Retina (tissue), 1 donor: ENCODE measurements at places on chromosomes 6 and 20.

GRCh38 chr6:113289166-113289565 is 568.0 kb upstream of the MARCKS start:
- no peak for DNase-seq

DNA sequence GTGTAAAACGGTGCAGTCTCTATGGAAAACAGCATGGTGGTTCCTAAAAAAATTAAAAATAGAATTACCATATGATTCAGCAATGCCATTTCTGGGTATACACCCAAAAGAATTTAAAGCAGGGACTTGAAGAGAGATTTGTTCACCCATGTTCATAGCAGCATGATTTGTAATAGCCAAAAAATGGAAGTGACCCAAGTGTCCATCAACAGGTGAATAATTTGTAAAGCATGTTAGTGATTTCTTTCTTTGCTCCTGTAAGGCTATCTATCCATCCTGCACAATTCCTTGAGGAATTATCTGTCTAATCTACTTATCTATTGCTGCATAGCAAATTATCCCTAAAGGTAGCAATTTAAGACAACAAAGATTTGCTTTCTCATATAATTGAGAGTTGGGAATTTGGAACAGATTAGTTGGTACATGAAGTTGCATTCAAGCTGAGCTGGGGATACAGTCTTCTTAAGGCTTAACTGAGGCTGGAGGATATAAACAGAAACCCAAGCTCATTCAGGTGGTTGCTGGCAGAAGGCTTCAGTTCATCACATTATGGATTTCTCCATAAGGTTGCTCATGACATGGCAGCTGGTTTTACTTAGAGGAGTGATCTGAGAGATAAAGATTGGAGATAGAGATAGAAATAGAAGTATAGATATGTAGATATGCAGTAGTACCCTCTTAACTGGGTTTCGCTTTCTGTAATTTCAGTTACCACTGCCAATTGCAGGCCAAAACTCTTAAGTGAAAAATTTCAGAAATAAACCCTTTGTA is 62.0 kb downstream of the IL22RA2 start:
- DNase-seq: no peak

GRCh38 chr20:57130160-57130772 is 136.2 kb downstream of the BMP7 start:
- no peak for DNase-seq

DNA sequence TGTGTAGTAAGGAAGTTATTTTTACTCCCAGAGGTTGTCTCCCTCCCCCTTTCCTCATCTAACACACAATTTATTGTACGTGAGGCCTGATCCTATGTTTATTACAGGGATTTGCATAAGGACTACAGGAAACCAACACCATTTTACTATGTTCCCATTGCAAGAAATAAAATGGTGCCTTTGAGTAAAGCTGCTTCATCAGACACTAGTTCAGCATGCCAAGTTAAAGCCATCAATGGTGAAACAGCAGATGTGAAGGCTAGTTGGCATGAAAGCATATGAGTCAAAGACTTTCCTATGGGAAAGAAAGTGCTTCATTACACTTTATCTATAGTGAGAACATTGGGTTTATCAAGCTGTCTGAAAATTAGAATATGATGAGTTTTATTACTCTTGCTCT is 543.0 kb downstream of the GRIK2 start:
- no peak for DNase-seq

GRCh38 chr6:168206186-168206585 is 113.4 kb downstream of the DACT2 start:
- no peak for DNase-seq

- DNase-seq: no peak
Observed at GRCh38 chr6:11890849-11891248, 112.2 kb upstream of the ADTRP start.

DNA sequence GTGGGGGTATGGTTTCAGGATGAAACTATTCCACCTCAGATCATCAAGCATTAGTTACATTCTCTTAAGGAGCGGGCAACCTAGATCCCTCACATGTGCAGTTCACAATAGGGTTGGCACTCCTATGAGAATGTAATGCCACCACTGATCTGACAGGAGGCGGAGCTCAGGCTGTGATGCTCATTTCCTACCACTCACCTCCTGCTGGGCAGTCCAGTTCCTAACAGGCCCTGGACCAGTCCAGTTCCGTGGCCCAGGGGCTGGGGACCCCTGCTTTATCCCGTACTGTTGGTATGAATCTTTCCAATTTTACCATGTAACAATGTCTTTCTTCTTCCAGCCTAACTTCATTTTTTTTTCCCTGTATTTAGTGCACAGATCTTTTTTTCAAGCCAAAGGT is 94.9 kb downstream of the OGFRL1 start:
- no peak for DNase-seq

DNA sequence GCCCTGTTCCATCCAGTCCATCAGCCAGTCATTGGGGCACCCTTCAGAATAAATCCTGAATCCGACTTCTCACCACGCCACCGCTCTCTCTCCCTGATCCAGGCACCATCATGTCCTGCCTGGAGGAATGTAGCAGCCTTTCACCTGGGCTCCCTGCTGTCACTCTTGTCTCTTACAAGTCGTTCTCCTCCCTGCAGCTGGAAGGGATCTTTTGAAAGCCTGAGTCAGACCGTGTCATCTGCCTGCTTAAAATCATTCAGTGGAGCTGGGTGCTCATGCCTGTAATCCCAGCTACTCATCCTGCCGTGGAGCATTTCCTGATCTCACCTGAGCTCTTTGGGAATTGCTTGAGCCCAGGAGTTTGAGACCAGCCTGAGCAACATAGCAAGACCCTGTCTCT is 19.2 kb upstream of the KCNG1 start:
- no peak for DNase-seq

GRCh38 chr6:146358431-146359046 is 185.1 kb upstream of the RAB32 start:
- no peak for DNase-seq

- DNase-seq: no peak
Observed at GRCh38 chr6:71463061-71463460, 174.4 kb downstream of the OGFRL1 start.
